Activated CD8-positive, alpha-beta memory T cell treated with anti-CD3 and anti-CD28 coated beads for 24 hours (primary cell): ENCODE measurements at places on chromosomes 4 and X.

DNA sequence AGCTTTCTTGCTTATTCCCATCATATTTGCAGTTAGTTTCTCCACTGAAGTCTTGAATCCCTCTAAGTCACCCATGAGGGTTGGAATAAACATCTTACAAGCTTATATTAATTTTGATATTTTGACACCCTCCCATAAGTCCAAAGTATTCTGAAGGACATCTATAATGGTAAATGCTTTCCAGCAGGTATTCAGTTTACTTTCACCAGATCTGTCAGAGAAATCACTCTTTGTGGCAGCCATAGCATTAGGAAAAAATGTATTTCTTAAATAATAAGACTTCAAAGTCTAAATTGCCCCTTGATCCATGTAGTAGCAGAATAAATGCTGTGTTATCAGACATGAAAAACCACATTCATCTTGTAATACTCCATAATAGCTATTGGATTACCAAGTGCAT is 1371.7 kb upstream of the PABPC4L start:
- DNase-seq, result no peak

GRCh38 chr4:87511500-87511899 is 17.7 kb downstream of the SPARCL1 start:
- DNase-seq, result no peak

GRCh38 chrX:113675278-113675677 is 834.6 kb upstream of the AMOT start:
- DNase-seq, result no peak

- no peak for DNase-seq
These were observed 108.9 kb downstream of the DLG3 start for GRCh38 chrX:70553516-70553915.

DNA sequence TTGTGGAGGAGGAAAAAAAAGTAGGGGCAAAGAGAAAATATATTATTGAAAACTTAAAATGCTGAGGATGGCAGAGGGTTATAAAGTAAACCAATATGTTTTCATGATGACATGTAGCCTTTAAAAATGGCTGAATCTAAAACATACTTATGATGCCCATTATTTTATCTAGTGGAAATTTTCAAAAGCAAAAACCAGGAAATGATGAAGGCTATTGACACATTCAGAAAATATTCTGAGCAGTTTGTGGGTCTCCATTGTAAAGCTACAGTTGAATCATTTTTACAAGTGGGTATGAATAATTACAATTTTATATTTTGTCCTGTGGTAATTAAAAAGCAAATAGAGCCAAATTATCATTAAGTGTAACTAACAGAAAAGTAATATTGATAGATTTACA is 10.7 kb downstream of the PLS3 start:
- no peak for DNase-seq

- DNase-seq, result no peak
These were observed 63.2 kb downstream of the MGST2 start for GRCh38 chr4:139728840-139729239.

DNA sequence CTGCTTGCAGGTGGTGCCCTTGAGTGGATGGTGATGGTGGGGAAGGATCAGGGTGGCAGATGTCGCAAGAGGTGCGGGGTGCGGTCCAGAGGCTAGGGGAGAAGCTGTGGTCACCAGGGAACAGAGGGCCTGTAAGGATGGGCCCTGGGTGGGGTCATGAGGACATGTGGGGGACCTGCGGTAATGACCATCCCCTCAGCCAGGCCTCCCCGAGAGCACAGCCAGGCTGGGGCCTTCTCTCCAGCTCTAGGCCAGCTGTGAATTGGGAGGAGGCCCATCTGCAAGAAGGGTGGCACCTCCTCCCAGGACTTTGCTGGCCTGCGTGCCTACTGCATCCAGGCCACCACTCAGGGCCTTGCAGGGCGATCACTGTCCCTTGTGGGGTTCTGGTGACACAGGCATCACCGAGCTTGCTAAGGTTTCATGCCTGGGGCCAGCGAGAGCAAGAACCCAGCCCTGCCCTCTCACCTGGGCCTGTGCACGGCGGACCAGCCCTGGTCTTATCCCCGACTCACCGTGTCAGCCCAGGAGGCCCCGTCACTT is 34.1 kb upstream of the MXD4 start:
- DNase-seq, result peak; percentile 65

GRCh38 chr4:162699629-162700028 is 467.1 kb downstream of the NAF1 start:
- no peak for DNase-seq

DNA sequence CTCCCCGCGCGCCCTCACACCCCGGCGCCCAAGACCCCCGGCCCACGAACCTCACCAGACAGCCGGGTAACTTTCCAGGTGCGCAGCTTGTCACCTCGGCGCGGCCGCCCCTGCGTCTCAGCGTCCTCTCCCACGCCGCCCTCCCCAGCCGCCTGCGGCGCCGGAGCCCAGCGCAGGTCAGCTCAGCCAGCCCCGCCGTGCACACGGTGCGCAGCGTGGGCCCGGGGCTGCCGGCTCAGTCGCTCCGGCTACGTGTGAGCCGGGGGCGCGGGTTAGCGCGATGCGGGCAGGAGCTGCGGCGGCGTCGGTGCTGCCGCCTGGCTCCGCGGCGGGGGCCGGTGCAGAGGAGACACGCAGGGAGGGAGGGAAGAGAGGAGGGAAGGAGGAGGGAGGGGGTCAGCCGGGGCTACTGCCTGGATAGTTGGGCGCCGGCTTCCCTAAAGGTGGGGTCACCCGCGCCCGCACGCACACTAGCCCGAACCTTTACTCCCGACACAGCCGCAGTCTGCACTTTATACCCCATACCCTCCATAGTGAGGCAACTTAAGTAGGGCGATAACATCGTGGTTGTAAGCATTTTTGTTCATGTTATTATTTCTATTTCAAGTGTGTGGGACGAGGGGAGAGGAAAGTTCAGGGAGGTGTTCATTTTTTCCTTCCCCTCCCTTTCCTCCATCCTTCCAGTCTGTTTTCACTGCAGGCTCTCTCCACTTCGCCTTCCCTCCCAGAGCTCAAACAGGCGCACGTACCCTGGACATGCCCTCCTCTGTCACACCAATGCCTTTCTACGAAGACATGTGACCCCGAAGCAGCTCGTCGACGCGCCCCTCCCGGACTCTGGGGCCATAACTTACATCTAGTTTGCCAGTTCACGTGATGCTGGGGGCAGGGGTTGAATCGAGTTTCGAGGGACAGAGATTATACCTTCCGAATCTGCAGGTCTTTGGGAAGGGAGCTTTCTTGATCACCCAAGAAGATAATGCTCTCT is at the start of gene PRKG2:
Gene PRKG2, minus strand, starts transcription at position 342 of the 988 bp plus-strand sequence. CDS start 10,175 bp downstream, outside the sequence.
- no peak for DNase-seq

- DNase-seq, result no peak
These were observed 669 bp downstream of the TMEM150C start for GRCh38 chr4:82560853-82561785.

DNA sequence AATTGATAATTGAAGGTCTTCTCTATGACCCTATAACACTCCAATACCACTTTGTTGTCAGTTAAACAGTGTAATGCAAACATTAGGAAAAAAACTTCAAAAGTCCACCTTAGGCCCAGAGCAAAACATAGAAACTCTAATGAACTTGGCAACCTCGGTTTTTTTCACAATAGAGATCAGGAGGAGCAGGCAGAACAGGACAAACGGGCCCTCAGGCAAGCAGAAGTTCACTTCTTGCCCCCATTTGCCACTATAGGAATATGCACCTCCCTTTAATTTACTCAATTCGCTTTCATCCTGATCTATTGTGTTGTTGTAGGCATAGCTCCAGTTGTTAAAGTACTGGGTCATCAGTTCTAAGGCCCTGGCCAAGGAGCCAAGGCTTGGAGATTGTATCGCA is 18.2 kb downstream of the ACOX3 start:
- no peak for DNase-seq

- DNase-seq, result no peak
These were observed 205.8 kb upstream of the BOD1L1 start for GRCh38 chr4:13833171-13833804.

DNA sequence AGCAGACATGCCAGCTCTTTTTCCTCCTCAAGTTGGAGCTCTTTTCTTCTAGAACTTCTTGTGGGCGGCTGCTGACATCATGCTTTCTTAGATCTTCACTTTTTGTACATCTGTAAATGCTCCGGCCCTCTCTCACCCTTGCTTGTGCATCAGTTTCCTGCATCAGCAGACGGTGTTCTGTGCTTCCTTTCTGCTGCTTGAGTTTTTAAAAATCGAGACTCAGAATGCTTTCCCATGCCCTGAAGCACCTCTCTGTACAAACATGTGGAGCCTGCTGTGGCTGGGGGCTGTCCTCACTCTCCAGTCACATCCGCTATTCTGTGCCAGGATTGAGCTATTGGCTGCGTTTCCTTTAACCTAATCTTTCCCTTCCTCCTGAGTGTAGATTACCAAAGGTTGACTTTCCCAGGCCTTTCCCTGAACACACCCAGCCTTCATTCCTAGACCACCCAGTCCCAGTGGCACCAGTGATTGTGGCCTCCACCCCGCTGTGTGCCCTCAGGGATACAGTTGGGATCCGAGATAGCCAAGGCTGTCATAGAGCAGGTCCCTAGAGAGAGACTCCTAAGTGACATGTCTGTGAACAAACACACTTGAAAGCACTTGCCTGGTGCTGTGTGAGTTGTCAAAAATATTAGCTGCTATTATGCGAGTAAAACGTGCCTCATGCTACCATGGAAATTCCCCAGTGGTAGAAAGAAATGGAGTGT is 41.9 kb downstream of the TNIP2 start:
- peak; percentile 61 for DNase-seq

DNA sequence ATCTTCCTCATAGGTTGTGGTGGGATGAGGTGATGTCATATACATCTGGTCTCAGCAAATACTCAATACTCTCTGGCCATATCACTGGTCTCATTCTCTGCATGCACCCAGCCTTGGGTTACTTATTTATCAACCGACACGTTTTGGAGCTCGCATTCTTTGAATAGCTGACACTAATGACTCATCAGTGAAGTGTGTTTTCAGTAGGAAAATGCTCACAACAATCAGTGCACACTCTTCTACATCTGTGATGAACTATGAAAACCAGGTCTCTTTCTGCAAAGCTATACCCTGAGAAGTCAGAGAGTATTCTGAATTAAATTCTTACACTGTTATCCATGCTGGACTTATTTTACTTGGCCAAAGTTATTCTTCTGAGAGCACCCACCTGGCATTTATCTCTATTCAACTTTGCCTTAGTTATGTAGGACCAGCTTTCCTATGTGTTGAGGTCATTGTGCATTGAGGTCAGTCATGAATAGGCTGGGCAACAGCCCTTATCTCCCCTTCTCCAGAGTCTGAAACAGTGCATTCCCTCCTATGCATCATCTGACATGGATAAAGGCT is 58.7 kb upstream of the DHX15 start:
- DNase-seq, result no peak

GRCh38 chr4:55378617-55379467 is 16.9 kb upstream of the TMEM165 start:
- no peak for DNase-seq

- DNase-seq, result no peak
These were observed 601.4 kb upstream of the AADAT start for GRCh38 chr4:170691168-170691567.

DNA sequence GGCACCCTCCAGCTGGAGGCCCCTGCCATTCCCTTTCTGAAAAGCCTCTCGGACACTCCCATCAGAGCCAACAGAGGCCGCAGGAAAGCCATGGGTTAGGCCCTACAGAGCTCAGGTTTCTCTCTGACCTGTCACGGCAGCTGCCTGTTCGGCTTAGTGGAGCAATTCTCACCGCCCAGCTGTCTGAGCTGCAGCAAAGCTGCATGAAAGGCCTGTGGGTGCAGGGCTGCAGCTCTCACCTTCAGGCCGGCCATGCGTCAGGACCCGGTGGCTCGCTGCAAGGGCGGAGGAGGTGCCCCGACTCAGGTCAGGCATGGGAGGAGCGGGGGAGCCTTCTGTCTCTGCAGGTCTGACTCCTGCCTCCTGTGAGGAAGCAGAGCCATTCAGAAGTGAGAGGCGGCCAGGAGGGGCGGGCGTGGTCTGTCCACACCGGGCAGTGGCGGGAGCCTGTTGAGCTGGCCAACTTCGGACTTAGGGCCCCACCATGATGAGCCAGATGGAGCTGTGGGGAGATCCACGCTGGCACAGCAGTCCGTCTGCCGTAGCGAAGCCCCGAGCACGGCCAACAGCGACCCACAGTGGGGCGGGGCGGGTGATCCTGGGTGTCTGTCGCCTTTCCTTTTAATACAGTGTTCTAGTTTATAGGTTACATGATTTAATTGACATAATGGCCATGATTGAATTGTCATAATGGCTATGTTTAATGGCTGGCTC is 23.4 kb downstream of the PDE6B start:
- DNase-seq, result no peak

DNA sequence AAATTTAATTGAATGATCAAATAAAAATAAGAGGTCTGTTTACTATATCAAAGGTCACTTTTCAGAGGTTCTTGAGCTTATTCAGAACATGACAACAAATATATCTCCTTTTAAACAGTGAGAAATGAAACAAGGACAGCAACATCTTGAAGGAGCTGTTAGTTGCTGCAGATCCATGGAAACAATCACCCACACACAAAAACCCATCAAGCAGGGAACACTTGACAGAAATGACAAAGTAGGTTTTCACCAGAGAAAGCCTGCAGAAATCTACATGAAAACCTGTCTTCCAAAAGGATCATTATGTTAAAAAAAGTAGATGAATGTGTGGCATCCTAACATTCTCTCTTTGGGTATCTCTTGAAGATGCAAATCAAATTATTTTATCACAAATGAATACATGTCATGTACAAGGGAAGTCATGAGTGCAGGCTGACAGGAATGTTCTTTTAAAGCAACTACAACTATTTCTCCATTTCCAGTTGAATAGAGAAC is 203.0 kb downstream of the GRIA2 start:
- DNase-seq, result no peak

GRCh38 chr4:100177126-100177525 is 13.1 kb downstream of the DDIT4L start:
- DNase-seq, result no peak

DNA sequence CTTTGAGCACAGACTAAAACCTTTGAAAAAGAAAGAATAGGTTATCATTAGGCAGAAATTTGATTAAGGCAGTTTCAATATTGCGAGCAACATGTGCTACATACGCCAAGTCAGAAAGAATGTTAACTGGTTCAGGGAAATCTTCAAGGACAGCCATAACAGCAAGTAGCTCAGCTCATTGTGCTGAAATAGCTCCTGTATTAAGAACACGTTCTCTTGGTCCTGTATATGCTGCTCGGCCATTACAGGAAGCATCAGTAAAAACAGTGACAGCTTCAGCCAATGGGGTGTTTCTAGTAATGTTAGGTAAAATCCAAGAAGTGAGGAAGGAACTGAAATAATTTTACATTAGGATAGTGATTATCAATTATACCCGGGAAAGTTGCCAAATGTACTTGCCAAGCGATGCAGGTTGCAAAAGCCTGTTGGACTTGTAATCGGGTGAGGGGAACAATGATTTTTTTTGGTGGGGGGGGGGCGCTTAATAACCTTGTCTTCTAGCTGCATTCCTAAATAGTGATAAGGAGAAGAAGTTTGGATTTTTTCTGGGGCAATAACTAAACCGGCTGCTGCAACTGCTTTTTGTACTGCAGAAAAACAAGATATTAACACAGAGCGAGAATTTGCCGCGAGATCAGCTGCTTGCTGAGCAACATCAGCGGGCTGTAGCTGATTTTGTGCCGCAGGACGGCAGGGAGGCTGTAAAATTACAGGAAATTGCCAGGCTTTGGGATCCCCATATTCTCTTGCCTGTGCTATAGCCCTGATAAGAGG is 49.4 kb upstream of the RASSF6 start:
- DNase-seq, result no peak

GRCh38 chrX:29640106-29640505 is 575.3 kb upstream of the MAGEB2 start:
- no peak for DNase-seq
